ENCODE measurements at places on chromosomes 1 and 21. TPM values are rescaled to one million over a fixed set of nuclear protein-coding genes. Genes with fewer than 3 reads are reported as not detected.

GRCh38 chr21:29396951-29397455, 98.3 kb downstream of the BACH1 start:
- DNase-seq: no peak

DNA sequence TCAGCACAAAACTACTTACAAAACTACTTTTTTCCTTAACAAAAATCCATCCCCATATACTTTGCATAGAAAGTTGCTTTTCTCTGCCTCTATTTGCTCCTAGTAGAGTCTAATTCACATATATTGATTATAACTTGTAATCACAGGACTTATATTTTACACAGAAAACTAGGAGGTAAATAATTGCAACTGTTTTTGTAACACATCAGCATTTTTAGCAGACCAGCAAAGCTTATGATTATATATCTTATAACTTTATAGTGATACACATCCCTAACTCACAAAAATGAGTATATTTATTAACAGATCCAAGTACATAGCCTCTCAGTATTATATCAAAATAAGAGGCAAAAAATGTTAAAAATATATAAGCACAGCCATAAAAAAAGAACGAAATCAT, 17.3 kb upstream of the SLC35A3 start:
- no peak for DNase-seq

DNA sequence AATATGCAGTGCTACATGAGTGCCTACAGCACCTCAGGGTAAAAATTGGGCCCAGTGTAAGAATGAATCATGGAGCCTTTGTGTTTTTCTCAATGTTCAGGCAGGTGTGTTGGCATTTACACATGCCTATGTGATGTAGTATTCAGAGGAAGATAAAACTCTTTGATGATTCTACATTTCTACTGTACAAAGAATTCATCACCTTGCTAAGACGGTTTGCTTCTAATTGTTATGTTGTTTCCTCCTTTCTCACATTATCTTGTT, 867.3 kb downstream of the TTLL7 start:
- no peak for DNase-seq

- no peak for DNase-seq
These were observed 29.1 kb upstream of the SAMD13 start for GRCh38 chr1:84272401-84272800.

DNA sequence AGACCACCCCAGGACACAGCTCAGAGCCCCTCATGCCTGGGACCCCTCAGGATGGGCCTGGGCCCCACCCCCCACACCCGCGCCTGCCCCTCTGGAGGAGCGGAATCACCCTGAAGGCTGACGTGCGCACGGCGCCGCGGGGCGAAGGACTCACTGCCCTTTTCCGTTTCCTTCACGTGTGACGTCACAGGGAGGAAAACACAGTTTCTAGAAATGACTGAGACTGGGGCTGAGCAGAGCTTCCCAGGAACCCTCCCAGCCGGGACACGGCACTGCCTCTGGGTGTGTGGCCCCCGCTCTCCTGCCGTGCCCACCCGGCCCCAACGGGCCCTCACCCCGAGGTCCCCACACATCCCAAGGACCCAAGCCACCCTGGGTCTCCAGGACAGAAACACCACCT, 5.4 kb upstream of the TNFRSF4 start:
- DNase-seq: peak; percentile 59

GRCh38 chr1:150017206-150017750, 6.8 kb upstream of the OTUD7B start:
- no peak for DNase-seq

- DNase-seq: no peak
These were observed 14.4 kb upstream of the IFI6 start for GRCh38 chr1:27686223-27686990.

DNA sequence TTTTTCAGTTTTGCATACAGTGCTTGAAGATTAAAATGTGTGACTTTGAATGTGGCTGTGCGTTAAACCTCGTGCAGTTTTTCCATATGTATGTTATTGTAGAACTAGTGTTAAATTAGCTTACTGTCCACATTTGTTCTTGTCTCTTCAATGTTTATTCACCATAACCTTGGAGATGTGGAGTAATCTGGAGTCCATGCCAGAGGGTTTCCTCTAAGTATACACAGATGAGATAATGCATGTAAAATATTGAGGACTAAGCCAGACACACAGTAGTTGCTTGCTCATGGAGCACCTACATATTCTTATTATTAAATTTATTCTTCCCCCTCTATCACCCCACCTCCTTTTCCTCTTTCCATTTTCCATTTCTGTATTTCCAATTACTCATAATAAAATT, 7.7 kb upstream of the GIPC2 start:
- DNase-seq: no peak

GRCh38 chr1:91080650-91081049, 58.8 kb upstream of the ZNF644 start:
- DNase-seq: no peak

- DNase-seq: no peak
These were observed 7.9 kb upstream of the NLRP3 start for GRCh38 chr1:247408100-247408499.

- no peak for DNase-seq
These were observed 70.4 kb downstream of the UBR4 start for GRCh38 chr1:19139711-19140110.

- no peak for DNase-seq
These were observed 11.0 kb downstream of the DLGAP3 start for GRCh38 chr1:34918386-34918976.

DNA sequence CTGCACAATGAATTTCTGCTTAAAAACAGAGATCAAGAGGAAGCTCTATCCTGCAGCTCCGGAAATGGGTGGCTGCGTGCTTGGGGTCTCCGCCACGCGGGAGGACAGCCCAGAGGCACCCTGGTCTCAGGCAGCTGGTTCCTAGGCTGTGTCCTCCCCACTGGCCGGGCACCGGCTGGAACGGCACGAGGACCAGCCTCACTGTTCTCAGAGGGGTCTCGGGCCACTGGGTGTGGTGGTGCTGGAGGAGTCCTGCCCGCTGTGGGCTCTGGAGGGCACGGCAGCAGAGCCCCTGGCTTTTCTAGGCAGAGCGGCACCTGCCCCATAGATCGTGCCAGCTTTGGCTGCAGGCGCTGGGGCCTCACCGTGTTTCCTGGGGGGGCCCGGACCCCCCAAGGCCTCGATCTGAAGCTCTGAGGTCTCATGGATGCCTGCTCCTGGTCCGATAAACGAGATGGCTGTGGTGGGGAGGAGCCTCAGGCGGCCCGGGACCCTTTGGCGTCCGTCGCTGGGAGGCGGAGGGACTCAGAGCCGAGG, 8.2 kb upstream of the RNF223 start:
- DNase-seq: peak; percentile 4

DNA sequence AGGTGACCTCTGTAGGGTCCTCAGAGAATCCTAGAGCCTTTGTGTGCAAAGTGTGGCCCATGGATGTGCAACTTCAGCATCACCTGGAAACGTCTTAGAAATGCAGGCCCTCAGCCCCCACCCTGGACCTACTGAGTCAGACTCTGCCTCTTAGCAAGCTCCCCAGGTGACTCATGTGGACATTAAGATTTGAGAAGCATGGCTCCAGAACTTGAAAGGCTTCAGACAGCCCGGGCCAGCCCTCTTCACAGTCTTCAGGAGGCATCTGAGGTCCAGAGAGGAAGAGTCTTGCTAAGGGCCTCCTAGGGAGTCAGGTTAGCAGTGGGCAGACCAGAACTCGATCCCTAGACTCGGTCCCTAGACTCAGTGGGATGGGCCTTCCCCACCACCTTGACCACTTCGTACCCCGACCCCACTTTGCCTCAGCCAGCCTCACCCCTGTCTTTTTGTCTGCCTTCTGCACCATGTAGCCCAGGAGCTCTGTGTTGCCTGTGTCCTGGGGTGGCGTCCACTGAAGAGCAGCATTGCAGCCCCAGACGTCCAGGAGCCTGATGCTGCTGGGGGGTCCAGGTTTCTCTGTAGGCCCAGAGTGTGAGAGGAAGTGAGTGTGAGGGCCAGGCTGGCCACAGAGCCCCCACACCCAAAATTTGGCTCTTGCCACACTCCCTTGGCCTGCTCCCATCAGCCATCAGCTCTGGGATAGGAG, 4.8 kb downstream of the MYBPH start:
- no peak for DNase-seq

GRCh38 chr1:95233319-95233736, 682 bp upstream of the RWDD3 start:
- no peak for DNase-seq

CHODL gene
- not detected for total RNA-seq

IVL gene
- not detected for total RNA-seq

UBE2Q1 gene
- total RNA-seq: 99.0 TPM

FCRL1 gene
- total RNA-seq: 0.11 TPM

TYW3 gene
- total RNA-seq: 46.9 TPM

TNFRSF4 gene
- total RNA-seq: 735 TPM

KRTAP12-2 gene
- total RNA-seq: not detected

COL11A1 gene
- not detected for total RNA-seq

S100A12 gene
- total RNA-seq: not detected

MPZ gene
- 1.1 TPM for total RNA-seq
